ENCODE measurements at places on chromosomes 1 and 21.
A peak's percentile ranks its signal among the peaks of the same experiment; 100 is the strongest.

- DNase-seq: no peak
Observed at GRCh38 chr1:223472057-223472456, 78.8 kb downstream of the CCDC185 start.

DNA sequence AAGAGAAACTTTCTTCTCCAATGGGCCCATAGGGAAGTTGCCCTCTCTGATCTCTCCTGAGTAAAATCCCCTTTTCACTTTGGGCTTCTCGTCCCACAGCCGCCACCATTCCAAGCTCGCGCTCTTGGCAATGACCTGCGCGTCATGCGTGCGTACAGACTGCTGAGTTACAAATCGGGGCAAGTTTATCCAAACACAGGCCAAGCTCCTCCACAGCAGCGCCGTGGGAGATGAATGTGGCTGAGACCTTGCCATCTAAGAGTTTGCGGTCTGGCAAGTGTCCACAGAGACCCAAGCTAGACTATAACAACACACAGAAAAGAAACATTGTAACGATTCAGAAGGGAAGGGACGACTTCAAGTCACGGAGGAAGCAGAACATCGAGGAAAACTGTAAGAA lies 116.3 kb upstream of the SOD1 start:
- no peak for DNase-seq

DNA sequence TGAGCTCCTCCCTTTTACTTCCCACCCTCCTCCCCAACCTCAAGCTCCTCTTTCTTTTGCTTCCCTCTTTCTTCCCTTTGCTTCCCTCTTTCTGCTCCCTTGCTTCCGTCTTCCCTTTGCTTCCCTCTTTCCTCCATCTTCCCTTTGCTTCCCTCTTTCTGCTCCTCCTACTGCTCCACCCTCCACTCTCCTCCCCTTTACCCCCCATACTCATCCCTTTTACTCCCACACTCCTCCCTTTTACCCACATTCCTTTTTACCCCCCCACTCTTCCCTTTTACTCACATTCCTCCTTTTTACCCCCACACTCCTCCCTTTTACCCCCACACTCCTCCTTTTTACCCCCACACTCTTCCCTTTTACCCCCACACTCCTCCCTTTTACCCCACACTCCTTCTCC lies 30.2 kb downstream of the PGBD5 start:
- no peak for DNase-seq

DNA sequence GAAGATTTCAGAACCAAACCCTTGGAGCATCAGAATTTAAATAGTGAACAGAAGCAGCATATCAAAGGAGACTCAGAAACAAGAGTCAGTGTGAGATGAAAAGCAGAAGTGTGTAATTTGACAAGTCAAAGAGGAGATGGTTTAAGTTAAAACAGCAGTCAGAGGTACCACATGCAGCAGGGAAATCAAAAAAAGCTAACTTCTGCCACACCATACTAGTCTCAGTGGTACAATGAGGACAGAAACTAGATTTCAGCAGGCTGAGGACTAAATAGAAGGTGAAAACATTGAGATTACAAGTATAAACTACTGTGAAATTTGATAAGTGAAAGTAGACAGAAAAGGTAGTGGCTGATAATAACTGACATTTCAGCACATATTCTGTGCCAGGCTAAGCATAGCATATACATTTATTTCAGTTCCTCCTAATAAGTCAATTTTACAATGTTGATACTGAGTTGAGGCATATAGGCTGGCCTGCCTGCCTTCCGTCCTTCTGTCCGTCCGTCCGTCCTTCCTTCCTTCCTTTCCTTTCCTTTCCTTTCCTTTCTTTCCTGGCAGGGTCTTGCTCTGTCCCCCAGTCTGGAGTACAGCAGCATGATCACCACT lies 12.6 kb downstream of the SUCO start:
- DNase-seq: peak; percentile 44

- peak; percentile 27 for DNase-seq
Observed at GRCh38 chr1:198465201-198466144, 75.0 kb downstream of the ATP6V1G3 start.

- no peak for DNase-seq
Observed at GRCh38 chr1:17893891-17894631, 138.9 kb downstream of the ACTL8 start.

GRCh38 chr1:92365378-92366039 lies 66.7 kb downstream of the RPAP2 start:
- DNase-seq: no peak

DNA sequence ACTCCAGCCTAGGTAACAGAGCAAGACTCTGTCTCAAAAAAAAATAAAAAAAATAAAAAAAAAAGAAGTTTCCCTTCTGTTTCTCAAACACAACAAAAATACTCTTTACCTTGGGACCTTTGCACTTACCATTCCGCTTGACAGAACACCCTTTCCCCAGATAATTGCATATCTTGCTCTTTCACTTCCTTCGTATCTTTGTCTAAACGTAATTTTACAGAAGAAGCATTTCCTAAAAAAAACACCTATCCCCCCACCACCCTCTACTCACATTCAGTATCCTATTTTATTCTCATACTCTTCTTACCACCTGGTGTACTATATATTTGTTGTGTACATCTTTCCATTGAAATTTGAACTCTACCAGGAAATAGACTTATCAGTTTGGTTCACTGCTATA lies 32.7 kb downstream of the ASH1L start:
- DNase-seq: no peak

GRCh38 chr21:24590261-24590660 lies 1017.0 kb downstream of the MRPL39 start:
- DNase-seq: no peak

DNA sequence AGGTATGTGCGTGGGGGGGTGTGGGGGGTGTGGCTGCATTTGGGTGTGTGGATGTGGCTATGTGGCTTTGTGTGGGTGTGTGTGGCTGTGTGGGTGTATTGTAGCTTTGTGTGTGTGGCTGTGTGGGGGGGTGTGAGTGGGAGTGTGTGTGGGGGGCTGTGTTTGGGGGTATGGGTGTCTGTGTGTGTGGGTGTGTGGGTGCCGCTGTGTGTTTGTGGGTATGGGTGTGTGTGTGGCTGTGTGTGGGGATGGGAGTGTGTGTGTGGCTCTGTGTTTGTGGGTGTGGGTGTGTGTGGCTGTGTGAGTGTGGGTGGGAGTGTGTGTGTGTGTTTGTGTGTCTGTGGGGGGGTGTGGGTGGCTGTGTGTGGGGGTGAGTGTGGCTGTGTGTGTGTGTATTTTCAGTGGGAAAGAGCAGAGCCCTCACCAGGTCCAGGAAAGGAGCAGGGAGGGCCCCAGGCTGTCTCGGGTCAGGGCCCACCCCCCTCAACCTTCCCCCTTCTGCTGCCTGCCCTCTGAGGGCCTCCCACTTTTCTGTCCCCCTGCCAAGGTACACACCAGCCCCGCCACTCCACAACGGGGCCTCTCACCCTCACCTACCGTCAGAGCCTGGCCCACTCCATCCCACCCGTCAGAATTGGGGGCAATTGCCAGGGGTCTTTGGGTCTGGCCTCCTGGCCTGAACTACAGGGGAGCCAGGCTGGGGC lies 1.9 kb upstream of the COL8A2 start:
- no peak for DNase-seq

DNA sequence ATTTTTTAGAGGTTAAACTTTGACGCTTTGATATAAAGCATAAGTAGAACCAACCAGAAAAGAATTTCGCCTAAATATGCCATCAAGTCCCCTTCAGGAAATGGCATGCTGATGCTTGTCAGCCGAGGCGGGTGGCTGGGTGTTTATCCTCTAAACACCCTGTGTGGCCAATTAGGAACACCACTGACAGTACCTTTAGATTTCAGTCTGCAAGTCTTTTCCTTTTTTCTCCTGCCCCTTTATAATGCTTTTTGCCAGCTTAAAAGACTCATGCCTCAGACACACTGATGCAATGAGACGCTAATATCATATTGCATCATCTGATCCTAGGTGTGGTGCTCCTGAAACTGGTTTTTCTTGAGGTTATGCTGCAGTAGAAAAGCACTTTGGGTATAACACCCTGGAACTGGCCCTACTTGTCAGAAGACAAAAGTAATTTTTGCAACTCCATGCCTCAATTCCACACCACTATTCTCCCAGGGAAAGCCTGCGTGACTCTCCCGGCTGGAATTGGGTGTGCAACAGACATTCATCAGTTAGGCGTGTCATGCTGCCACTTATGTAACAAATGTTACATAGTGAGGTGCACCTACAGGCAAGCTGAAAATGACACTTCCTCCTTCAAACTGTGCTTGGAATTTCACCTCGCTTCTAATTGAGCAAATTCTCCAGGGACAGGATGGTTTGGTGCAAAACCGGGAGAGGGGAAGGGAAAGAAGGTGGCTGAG lies 2.0 kb upstream of the RCC2 start:
- DNase-seq: peak; percentile 73

DNA sequence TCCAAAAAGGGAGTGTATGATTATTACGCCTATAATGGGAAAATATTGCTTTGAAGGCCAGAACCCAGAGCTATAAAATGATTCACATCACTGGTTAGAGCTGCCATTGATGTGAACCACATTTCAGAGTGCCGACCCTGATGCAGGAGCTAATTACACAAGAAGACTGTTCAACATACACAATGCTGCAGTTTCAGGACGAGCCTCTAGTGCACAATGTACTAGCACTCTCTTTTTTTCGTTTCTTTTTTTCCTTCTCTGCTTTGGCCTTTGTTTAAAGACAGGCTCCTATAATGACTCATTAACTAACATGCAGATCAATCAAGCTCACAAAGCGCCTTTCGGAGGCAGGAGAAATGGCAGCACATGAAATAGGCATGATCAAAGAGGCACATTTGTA lies 66.0 kb upstream of the HMGB4 start:
- no peak for DNase-seq

- no peak for DNase-seq
Observed at GRCh38 chr1:241696172-241696814, 44.2 kb downstream of the WDR64 start.

- no peak for DNase-seq
Observed at GRCh38 chr1:14681182-14681581, 82.7 kb downstream of the KAZN start.

GRCh38 chr21:32786826-32787225 lies 15.3 kb upstream of the PAXBP1 start:
- DNase-seq: no peak

GRCh38 chr1:228463559-228464455 lies 23.4 kb upstream of the RNF187 start:
- peak; percentile 83 for DNase-seq

GRCh38 chr1:25748531-25749205 lies 51.3 kb upstream of the SELENON start:
- DNase-seq: no peak

DNA sequence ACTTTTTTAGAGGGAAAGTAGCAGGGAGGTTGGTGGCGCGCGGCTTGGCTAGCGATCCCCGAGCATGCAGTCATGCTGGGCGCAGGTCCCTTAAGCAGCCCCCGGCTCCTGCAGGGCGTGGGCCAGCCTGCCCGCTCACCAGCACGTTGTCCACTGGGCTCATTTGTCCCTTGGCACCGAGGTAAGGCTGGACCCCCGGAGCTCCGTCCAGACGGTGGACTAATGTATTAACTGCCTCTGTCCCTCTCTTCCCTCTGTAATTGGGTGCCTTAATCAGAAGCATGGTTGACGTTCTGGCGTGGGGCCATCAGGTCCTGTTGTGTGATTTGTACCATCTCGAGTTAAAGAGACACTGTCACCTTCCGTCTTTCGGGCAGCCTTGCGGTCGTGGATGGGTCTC lies 17.7 kb downstream of the TMEM201 start:
- DNase-seq: no peak

GRCh38 chr1:12556957-12557935 lies 60.8 kb downstream of the DHRS3 start:
- DNase-seq: no peak

- peak; percentile 80 for DNase-seq
Observed at GRCh38 chr1:32350785-32351398, 11.4 kb downstream of the FAM229A start.

- no peak for DNase-seq
Observed at GRCh38 chr21:37367336-37367702, 746 bp downstream of the DYRK1A start.

- no peak for DNase-seq
Observed at GRCh38 chr1:6890686-6891085, 105.4 kb downstream of the CAMTA1 start.

DNA sequence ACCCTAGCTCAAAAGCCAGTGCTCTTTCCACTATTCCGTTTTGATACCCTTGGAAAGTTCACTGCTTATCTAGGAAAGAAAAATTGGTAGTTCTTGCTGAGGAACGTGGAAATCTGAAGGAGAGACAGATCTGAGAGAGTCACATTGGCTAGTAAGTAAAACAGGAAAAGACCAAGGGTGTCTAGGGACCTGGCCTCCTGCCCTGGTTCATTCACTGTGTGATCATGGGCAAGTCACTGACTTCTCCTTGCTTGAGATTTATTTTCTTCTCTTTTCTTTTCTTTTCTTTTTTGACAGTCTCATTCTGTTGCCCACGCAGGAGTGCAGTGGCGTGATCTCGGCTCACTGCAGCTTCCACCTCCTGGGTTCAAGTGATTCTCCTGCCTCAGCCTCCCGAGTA lies 90.8 kb downstream of the NFIA start:
- no peak for DNase-seq

DNA sequence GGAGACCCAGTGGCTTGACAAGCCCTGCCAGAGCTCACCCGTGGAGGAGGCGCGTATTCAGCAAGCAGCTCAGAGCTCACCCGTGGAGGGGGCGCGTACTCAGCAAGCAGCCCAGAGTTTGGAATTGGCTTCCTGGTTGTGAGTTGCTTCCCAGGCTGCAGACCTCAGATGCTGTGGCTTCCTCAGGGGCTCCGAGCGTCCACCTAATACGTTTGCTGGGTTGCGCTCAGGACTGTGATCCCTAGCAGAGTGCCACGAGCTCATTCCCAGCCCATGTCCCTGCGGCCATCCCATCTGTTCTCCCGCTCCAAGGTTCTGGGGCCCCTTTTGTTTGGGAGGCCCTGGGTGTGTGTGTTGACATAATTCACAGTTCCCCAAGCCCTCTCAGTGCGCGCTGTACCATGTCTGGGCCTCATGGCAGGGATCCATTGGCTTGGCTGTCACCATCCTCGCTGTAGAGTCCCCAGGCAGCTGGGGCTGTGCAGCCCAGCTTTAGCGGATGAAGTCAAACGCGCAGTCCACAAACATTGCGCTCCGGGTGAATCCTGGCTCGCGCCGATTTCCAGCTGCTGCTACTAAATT lies 3.6 kb downstream of the AJAP1 start:
- no peak for DNase-seq

DNA sequence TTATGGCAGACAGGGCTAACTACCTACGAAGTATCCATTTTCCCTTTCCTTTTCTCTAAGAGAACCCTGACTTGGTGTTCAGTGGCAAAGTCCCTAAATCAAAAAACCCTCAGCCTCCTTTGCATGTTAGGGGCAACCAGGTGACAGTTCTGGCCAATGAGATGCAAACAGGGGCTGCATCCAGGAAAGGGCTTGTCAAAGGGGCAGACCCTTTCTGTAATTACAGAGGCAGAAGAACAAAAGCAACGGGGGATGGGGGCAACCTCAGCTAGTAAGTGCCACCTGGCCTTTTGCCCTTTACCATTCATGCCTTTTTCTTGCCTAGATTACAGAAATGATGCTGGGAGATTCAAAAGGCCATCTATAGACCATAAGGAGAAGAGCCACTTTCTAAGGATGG lies 34.4 kb downstream of the GLUL start:
- DNase-seq: no peak

DNA sequence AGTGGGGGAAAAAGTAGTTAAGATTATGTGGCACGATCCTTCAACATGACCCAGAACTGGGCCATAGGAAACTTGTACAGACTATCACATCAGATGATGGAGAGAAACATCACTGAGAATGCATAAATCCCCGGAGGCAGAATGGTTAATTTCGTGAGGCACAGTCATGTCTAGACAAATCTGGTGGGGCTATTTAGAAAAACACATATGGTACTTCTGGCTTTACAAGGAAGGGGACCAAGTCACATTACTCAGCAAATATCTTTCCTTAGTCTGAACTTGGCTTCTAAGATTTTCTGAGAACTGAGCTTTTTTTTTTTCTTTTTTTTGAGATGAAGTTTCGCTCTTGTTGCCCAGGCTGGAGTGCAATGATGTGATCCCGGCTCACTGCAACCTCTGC lies 9.2 kb upstream of the UQCRHL start:
- DNase-seq: no peak
